ENCODE measurements at places on chromosomes 16 and 17.

DNA sequence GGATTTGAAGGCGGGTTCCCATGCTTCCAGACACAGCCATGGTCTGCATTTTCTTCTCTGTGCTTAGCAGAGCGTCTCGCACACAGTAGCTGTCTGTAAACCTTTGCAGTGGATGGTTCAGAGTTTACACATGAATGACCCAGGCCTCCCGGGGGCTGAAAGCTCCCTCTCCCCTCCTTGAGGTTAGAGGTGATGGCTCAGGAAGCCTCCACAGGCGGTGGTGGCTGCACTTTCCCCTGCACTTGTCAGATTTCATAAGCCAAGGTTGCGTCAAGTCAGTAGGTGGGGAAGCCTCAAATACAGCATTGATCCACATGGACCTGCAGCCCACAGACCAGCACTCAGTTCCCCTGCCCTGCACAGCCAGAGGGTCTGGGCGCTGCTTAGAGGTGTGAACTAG is 211.9 kb downstream of the KATNIP start:
- DNase-seq, result no peak

DNA sequence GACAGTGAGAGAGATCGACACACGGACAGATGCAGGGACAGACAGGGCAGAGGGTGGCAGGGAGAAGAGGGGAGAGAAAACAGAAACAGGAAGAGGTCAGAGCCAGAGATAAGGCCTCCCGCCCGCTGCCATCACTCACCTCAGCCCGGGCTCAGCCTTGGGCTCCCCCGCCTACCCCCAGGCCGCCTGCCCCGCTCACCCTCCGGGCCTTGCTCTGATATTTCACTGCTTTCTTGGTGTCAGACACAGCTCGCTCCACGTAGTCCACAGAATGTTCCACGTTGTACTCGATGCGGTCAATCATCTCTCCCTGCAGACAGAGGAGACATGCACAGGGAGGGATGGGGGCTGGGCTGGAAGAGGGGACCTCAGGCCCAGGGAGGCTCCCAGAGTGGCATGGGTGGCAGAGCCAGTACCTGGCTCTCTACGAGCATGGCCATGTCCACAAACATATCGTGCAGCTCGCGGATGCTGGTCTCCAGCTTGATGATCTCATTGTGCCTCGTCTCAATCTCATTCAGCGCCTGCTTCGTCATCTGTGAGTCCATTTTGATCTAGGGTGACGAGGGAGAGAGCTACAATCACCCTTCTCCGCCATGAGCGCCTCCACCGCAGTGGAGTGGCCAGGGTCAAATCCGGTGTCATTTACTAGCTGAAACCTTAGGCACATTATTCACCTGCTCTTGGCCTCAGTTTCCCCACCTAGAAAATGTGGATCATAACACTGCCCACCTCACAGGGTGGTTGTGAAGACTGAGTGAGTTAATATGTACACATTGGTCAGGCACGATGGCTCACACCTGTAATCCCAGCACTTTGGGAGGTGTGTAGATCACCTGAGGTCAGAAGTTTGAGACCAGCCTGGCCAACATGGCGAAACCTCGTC is 8.2 kb downstream of the HSD3B7 start:
- no peak for DNase-seq

- DNase-seq, result no peak
Measured at GRCh38 chr16:85366031-85366763, 246.9 kb upstream of the GSE1 start.

DNA sequence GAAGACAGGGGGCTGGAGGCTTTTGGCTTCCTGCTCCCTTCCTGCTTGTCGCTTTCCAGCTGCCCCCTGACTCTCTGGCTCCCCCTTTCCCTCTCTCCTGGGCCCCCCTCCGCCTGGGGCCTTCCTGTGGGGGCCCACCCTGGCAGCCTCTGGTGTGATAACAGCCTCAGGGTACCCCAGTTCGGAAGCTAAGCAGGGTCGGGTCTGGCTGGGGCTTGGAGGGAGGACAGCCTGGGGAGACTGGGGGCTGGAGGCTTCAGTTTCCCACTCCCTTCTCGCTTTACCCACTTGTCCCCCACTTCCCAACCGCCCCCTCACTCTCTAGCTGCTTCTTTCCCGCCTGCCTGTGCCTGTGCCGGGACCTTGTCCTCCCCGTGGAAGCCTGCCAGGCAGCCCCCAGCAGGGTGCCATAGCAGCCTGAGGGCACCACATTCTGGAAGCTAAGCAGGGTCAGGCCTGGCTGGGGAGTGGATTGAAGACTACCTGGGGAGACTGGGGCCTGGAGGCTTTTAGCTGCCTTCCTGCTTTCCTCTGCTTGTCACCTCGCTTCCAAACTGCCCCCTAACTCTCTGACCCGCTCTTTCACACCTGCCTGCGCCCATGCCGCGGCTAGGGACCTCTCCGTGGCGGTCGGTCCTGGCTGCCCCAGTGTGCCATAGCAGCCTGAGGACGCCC is 2275.5 kb downstream of the TP53TG3F start:
- DNase-seq, result no peak

GRCh38 chr17:28812748-28813377 is 29.7 kb downstream of the FAM222B start:
- no peak for DNase-seq

GRCh38 chr17:69412251-69412671 is 2.2 kb upstream of the MAP2K6 start:
- no peak for DNase-seq

DNA sequence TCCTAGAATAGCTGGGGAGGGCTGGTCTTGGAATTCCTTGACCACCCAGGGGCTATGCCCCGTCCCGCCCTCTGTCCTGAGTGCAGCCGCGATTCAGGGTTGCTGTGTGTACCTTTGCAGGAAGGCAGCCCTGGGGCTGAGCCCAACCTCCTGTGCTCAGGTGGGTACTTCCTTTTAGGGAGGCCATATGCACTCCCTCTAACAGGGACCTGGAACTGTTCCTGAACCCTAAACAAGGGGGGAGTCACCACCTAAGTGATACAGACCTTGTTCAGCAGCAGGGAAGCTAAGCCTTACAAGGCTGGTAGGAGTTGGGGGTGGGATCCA is 24.6 kb downstream of the LLGL2 start:
- no peak for DNase-seq

GRCh38 chr16:83393196-83393981 is 414.4 kb upstream of the HSBP1 start:
- no peak for DNase-seq

- no peak for DNase-seq
Measured at GRCh38 chr16:85882181-85882810, 16.7 kb upstream of the IRF8 start.

GRCh38 chr17:76091526-76092286 is 11.9 kb downstream of the EXOC7 start:
- DNase-seq, result no peak

- DNase-seq, result no peak
Measured at GRCh38 chr16:7449306-7449705, 116.7 kb downstream of the RBFOX1 start.

- DNase-seq, result no peak
Measured at GRCh38 chr17:79065105-79065670, 9.4 kb upstream of the ENGASE start.

GRCh38 chr16:10897134-10897533 is 20.1 kb downstream of the CIITA start:
- DNase-seq, result no peak

GRCh38 chr16:89606006-89606405 is 7.4 kb upstream of the DPEP1 start:
- DNase-seq, result no peak

- no peak for DNase-seq
Measured at GRCh38 chr17:27958708-27959381, 65.7 kb upstream of the LYRM9 start.

DNA sequence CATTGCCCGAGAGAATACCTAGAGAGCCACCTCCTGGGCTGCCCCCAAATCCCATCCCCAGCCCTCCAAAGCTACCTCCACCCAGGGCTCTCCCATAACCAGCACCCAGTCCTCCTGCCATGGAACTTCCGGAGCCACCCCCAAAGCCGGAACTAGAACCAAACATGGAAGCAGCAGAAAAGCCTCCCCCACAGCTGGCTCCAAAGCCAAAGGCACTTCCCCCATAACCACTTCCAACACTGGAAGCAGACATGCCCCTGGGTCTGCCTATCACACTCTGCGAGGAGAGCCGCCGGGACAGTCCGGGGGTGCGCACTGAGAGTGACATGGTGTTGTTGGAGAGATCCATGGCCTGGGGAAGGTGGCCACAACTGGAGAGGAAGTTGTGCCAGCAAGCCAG is at the start of gene KRT12:
TSS of gene KRT12 (minus strand) at position 386 of the 400 bp plus-strand sequence. CDS start at position 349, 37 bp downstream.
- DNase-seq, result no peak

- no peak for DNase-seq
Measured at GRCh38 chr16:10522966-10523365, 57.4 kb downstream of the EMP2 start.

- no peak for DNase-seq
Measured at GRCh38 chr16:78538919-78539318, 439.5 kb downstream of the WWOX start.

- no peak for DNase-seq
Measured at GRCh38 chr16:82072313-82072712, 37.3 kb downstream of the HSD17B2 start.

DNA sequence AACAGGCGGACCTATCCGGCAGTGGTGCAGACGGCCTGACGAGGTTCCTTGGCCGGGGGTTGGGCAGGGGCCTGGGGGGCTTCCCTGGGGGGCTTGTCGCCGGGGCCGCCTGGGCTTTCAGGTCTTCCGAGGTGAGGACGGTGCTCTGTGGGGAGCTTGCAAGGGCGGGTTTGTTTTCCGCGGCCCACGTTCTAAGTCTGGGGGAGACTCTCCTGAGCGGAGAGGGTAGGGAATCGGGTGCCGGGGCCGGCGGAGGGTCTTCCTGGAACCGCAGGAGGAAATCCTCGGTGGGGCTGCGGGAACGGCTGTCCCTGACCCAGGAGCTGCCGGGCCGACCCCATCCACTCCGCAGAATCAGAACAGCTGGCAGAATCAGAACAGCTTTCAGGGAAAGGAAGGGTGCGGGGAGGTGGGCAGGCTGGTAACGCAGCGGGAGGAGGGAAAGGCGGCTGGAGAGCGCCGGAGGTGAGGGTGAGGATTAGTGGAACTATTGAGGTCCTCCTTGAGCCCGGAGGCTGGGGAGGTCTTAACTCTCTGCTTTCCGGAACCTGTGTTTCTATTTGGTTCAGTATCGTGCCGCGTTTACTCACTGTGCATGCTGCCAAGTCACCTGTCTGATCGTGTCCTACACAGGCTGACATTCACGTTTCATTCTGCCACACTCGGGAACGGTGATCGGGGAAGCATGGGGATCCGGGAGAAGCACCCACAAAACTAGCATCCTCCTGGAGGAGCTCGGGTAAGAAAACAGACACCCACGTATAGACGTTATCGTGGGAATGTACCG is 28.9 kb downstream of the CPSF4L start:
- DNase-seq, result no peak

DNA sequence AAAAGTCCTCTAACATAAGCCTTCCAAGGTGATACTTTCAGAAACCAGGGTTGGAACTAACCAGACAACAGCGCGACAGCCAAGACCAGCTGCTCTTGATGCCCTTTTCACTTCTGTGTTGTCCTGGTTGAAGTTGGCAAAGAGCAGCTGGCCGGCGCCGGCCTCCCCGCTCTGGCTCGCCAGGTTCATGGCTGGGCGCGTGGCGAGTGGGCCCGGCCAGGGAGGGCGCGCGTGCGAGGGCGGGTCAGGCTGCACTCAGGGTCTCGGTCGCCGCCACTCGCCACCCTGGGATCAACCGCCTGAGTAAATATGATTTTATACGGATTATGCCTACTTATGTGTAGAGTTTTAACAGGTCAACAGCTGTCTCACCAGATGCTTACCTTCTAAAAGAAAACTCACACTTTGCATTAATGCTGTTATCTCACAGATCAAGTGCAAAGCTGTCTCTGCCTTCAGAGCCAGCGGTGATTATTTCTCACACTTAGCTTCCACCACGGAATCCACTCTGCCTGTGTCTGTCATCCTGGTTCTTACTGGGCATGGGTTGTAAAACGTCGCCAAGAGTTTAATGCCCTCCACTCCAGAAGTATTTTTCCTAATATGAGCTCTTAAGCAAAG is 13.5 kb downstream of the KCTD2 start:
- no peak for DNase-seq

DNA sequence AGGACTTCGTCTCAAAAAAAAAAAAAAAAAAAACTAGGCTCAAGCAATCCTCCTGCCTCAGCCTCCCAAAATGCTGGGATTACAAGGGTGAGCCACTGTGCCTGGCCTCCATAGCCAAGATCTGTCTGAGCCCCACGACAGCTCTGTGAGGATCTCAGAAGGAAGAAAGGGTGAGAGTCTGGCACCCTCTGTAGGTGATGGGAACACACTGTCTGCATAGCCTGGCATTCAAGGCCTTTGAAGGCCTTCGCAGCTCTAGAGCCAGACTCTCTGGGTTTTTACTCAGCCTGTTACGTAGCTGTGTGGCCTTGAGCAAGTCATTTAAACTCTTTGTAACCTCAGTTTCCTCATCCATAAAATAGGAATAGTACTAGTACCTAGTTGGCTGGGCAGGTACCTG is 6.3 kb upstream of the XPO6 start:
- DNase-seq, result peak; percentile 33

All from activated CD8-positive, alpha-beta memory T cell treated with anti-CD3 and anti-CD28 coated beads for 1 hour (primary cell).